Activated effector memory CD4-positive, alpha-beta T cell treated with anti-CD3 and anti-CD28 coated beads, Interleukin-2, amount 50 U/mL, for 16 hours (primary cell): ENCODE measurements at places on chromosomes 3 and 15.
A peak's percentile ranks its signal among the peaks of the same experiment; 100 is the strongest.

DNA sequence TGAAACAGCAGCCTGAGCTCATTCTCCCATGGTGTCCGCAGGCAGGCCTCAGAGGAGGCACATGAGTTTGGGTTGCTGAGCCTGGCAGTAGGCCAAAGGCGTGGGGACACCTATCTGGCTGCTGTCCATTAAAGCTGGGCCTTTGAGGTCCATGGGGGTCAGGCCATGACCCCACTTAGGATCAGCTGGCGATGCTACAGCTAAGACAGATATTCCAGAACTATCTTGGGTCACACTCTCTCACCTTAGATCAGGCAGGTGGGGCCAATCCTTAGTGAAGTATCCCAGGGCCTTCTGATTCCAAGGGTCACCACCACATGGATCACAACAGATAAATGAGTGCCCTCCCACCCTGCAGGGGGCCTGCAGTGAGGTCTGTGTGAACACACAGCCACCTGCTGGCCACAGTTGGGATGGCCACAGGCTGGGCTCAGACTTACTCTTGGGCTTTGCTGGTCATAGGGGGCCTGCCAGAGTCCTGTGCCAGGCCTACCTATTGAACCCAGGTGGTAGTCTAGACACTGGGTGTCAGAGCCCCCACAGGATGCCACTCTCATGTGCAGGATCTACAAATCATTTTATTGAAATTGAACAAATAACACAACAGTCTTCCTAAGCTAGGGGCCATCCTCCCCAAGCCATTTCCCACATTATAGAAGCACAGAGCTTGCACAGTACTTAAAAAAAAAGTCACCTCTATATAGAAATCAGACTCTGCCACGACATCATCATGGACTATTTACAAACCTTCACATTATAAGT is 2.0 kb upstream of the HYAL2 start:
- peak; percentile 86 for DNase-seq

- no peak for DNase-seq
These were observed 12.1 kb downstream of the CHSY1 start for GRCh38 chr15:101239724-101240136.

GRCh38 chr3:98892263-98892662 is 9.2 kb downstream of the DCBLD2 start:
- DNase-seq: no peak

GRCh38 chr3:154126651-154127050 is 5.5 kb downstream of the ARHGEF26 start:
- no peak for DNase-seq

GRCh38 chr3:69297501-69297900 is 88.4 kb downstream of the FRMD4B start:
- no peak for DNase-seq

DNA sequence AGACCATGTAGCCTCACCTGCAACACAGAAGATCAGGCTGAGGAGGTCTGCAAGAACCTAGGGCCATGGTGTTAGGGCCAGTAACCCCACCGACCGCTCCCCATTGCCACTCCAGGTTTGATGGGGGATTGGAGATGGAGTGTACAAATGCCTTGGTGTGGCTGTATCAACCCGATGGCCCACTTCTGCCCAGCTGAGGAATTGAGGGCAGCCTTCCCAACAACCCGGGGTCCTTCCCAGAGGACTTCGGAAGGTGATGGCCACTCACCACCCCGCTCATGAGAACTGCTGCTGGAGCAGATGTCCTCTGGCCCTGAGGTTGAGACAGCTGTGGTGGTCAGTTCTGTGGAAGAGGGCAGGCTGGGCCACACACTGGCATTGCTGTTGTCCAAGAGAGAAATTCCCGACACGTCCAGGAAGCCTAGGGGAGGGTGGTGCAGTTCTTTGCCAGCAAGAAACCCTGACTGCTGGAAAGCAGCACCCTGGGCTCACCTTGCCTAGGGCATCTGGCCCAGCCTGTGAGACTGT is 8.9 kb downstream of the GORASP1 start:
- DNase-seq: no peak

DNA sequence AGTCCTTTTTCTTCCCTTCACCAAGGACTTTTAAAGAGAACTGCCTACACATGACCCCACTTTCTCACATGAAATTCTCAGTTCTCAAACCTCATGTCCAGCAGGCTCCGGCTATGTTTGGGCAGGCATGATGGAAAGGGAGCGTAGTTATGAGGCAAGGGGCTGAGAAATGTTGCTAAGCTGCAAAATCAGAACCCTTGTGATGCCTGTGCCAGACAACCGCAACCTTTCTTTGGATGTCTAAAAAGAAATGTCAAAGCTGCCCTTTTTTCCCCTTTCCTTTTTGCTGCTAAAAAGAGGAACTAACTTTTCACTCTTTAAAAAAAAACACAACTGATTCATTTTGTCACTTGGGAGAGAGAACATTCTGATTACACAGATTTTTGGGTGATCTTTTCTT is 19.2 kb downstream of the GNB4 start:
- DNase-seq: no peak
